ENCODE measurements at places on chromosomes 2 and 18.

- no peak for DNase-seq
Observed at GRCh38 chr2:15773846-15774245, 166.5 kb upstream of the MYCN start.

GRCh38 chr2:42118754-42119569, 50.2 kb upstream of the EML4 start:
- no peak for DNase-seq

- no peak for DNase-seq
Observed at GRCh38 chr2:209574515-209574914, 150.7 kb downstream of the MAP2 start.

- no peak for DNase-seq
Observed at GRCh38 chr18:14075196-14075595, 57.0 kb downstream of the ZNF519 start.

DNA sequence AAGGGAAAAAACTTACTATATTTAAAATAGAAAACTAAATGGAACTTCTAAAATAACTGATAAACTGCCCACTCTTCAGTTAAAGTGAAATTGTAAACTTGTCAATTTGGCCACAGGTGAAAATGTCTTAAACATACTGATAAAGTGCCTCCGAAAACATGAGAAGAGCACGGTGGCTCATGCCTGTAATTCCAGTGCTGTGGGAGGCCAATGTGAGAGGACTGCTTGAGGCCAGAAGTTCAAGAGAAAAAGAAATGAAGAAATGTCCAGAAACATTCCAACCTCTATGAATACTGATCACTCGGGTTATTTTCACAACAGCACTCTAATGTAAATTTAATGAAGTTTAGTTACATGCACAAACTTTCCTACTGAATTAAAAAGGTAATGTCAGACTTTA, 63.4 kb upstream of the DNER start:
- no peak for DNase-seq

DNA sequence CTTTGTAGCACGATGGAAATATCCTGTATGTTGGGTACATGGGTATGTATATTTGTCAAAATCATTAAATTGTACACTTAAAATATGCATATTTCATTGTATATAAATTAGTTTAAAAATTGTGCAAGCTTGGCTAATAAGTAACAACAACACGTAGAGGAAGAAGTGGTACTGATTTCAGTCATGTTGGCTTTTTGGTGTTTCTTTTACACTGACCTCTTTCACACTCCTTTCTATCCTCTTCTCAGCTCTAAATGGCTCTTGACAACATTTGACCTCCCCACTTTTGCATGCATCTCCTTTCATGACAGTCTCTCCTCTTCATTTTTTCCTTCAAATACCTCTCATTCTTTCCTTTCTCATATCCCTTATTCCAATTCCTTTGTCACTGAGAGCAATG, 801.4 kb upstream of the ZEB2 start:
- no peak for DNase-seq

- no peak for DNase-seq
Observed at GRCh38 chr2:175002547-175003274, 2.5 kb downstream of the CHN1 start.

GRCh38 chr18:75208155-75208835, 644 bp downstream of the PTGR3 start:
- peak; percentile 54 for DNase-seq

GRCh38 chr18:13218368-13218991, at the start of gene LDLRAD4:
Gene LDLRAD4 (plus strand): TSS chr18:13218760.
- no peak for DNase-seq

GRCh38 chr2:58911877-58912276, 670.8 kb upstream of the FANCL start:
- no peak for DNase-seq

DNA sequence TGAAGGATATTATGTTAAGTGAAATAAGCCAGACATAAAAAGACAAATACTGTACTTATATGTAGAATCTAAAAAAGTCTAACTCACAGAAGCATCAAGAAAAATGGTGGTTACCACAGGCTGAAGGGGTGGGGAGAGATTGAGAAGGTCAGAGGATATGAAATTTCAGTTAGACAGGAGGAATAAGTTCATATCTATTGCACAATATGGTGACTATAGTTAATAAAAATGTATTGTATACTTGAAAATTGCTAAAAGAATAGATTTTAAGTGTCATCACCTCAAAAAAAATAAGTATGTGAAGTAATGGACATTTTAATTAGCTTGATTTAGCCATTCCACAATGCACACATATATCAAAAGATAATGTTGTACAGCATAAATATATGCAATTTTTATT, 19.8 kb downstream of the ACMSD start:
- no peak for DNase-seq

DNA sequence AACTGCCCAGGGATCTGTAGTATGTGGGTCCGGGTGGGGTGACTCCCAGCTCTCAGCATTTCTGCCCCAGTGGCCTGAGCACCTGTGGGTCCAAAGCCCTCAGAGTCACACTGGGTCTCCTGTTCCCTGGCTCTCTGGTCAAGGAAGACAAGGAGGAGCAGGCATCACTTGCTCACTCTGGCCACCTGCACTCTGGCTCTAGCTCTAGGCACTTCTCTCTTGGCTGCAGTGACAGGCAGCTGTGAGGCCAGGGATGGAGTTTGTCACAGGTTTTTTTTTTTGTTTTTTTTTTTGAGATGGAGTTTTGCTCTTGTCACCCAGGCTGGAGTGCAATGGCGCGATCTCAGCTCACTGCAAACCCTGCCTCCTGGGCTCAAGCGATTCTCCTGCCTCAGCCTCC, 84.6 kb downstream of the HS1BP3 start:
- DNase-seq: no peak

GRCh38 chr18:27609221-27609620, 424.1 kb upstream of the CHST9 start:
- no peak for DNase-seq

DNA sequence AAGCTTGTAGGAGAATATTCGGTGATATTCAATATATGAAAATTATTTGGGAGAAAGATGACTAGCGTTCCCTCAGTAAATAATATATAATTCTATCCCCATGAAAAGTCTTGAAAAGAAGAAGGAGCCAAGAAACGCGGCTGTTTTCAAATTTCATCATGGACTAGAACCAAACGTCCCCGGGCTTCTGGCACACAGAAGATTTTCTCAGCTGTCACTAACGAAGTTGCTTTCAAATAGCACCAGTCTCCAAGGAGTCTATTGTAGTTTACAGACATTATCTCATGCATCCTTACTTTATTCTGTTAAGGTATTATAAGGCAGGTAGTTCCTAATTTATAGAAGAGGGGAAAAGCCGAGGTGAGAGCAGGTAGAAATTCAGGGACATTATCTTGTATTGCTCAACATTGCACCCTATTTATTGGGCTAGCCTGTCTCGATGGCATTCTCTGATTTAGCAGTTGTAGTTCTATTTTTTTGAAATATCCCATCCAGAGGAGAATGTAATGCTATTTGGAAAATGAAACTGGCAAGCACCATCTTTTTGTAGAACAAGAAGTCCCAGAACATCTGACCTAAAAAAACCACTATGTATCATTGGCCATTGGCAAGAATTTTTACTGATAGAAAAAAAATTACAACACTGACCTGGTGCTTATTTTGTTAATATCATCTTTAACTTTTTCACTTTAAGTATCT, 198.1 kb upstream of the RASGRP3 start:
- no peak for DNase-seq

- no peak for DNase-seq
Observed at GRCh38 chr2:130259594-130259993, 61.4 kb upstream of the TUBA3E start.

DNA sequence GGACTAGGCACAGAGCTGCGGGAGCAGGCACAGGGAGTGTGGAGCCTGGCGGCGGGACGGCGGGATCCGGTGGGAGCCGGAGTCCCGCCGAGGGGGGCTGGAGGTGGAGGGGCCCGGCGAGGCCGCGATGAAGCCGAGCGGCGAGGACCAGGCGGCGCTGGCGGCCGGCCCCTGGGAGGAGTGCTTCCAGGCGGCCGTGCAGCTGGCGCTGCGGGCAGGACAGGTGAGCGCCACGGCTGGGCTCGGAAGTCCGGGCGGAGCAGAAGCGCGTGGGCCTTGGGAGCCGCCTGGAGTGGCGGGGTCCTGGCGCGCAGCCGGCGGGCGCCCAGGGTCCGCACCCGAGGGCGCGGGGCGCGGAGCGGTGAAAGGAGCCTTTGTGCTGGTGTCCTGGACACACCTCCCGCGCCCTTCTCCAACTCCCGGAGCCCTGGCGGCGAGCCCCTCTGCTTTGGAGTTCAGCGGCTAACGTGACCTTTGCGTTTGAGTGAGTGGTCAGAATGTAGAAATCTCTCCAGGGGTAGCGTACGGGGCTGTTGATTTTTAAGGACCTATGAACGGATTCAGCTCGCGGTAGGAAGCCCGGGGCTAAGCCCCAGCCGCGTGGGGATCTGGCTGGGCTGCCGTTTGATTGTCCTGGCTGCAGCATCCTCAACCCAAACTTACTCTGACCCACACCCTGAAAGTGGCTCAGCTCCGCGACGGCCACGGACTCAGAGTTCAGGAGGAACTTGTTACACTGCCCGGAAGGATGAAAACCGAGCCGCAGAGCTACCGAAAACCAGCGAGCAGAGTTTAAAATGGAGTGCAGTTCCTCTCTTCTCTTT, 448 bp downstream of the IMPA2 start:
- DNase-seq: peak; percentile 38

DNA sequence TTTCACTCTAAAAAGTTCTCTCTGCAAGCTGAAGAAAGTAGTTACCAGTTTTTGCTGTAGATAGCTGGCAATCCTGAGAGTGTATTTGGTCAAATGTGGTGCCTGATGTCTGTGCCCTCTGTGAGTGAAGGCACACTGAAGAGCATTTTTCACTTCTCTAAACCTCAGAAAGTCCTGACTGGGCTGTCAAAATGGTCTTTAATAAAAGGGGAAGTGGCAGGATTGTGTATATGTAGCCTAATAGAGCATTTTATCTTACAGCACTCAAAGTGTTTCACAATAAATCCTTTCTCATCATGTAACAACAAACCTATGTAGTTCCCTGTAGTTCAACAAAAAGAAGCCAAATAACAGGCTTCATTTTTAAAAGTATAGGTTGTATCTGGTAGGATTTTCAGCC, 1552.3 kb upstream of the SLC39A10 start:
- DNase-seq: peak; percentile 4

GRCh38 chr2:37890893-37891495, 34.1 kb upstream of the RMDN2 start:
- DNase-seq: peak; percentile 73

DNA sequence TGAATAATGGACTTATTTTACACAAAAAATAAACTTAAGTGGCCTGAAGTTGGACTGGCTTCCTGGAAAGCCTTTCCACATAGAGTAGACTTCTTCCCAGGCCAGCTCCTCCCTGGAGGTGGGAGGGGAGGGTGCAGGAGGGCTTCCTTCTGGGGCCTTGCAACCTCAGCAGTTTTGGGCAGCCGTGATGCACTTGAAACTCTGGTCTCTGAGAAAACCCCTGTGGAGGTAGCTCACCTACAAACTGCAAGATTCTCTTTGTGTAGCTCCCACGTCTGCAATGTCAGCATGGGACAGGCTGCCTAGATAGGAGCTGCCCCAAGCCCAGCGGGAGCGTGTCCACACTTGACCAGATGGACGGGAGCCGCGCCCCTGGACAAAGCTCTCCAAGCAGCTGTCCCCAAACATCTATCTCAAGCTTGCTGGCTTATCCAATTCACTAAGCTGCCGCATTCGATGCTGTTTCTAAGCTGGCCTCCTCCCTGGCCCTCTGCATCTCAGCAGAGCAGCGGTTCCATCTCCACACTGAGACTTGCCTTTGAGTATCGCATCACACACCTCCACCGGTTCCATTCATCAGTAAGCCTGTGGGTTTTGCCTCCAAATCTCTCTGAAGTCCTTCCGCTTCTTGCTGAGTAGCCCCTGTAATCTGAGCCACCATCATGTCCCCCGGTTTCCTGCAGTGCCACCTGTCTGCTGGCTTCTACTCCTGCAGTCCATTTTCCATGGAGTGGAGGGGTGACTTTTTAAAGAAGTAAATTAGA, 1.6 kb upstream of the LPIN1 start:
- DNase-seq: peak; percentile 34

- DNase-seq: peak; percentile 69
Observed at GRCh38 chr2:234694244-234695013, 197.5 kb upstream of the ARL4C start.

GRCh38 chr2:219072741-219073250, 12.1 kb upstream of the IHH start:
- DNase-seq: no peak

- peak; percentile 95 for DNase-seq
Observed at GRCh38 chr2:207408086-207408794, 121.5 kb upstream of the CREB1 start.

GRCh38 chr18:67194886-67195285, 321.6 kb downstream of the DSEL start:
- DNase-seq: no peak

Data from MCF 10A (cell line).